Activated naive CD4-positive, alpha-beta T cell treated with anti-CD3 and anti-CD28 coated beads for 36 hours (primary cell): ENCODE measurements at places on chromosomes 2 and 18.

GRCh38 chr2:38178119-38178518 lies 102.2 kb upstream of the CYP1B1 start:
- DNase-seq: no peak

DNA sequence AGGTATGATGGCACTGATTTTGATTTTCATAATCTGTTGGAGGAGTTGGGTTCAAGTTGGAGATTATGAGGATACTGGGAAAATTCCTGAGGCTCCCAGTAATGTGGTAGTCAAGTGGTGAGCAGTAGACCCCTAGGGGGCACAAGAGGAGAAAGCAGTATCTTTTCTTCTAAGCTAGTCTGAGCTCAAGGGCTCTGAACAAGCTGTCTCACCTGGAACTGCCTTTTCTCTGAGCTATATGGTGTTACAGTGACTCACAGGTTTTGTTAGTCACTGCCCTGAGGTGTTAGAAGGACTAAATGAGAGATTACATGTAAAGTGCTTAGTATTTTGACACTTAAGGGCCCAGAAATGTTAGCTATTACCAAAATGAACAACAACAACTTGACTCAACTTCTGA lies 42.2 kb downstream of the CD302 start:
- peak; percentile 54 for DNase-seq

DNA sequence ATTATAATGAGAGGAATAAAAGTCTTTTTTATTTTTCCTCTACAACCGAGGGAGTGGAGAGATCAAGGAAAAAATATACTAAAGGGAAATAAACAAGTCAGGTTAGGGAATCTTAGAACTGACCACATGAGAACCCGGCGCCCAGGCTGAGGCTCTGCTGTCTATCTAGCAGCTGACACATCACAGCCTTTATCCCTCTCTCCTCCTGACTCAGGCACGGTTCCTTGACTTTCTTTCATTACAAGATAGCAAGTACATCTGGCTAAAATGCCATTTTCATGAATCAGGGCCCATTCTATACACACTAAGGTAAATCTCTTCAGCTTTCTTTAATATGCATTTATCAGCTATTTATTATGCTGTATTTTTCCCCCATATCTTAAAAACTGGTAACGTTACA lies 296.0 kb downstream of the TMX3 start:
- no peak for DNase-seq

- no peak for DNase-seq
Measured at GRCh38 chr2:109195193-109196045, 66.4 kb downstream of the SH3RF3 start.

DNA sequence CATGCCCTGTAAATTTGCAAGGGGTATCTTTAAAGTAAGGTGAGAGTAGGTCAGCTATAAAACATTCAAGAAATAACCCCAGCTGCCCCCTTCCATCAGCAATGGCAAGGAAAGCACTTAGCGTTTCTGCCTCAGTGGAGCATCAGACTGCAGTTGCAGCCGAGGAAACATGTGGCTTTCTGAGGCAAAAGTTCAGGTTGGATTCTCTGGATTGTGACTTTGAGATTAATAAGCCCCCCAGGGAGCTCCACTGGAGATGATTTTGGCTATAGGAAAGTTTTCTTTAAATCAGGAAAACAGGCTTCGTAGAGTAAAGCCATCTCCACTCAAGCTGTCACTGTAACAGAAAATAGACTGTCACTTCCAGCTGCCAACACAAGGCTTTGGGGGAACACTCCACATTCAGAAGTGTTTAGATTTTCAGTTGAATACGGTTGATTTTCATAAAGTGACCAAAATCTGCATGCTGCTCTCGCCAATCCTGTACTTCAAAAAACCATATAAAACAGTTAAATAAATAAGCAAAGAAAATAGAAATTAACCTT lies 15.3 kb upstream of the RIT2 start:
- no peak for DNase-seq

GRCh38 chr2:31979018-31979417 lies 31.8 kb downstream of the MEMO1 start:
- DNase-seq: no peak

GRCh38 chr2:236972491-236973342 lies 113.0 kb upstream of the COPS8 start:
- DNase-seq: no peak

DNA sequence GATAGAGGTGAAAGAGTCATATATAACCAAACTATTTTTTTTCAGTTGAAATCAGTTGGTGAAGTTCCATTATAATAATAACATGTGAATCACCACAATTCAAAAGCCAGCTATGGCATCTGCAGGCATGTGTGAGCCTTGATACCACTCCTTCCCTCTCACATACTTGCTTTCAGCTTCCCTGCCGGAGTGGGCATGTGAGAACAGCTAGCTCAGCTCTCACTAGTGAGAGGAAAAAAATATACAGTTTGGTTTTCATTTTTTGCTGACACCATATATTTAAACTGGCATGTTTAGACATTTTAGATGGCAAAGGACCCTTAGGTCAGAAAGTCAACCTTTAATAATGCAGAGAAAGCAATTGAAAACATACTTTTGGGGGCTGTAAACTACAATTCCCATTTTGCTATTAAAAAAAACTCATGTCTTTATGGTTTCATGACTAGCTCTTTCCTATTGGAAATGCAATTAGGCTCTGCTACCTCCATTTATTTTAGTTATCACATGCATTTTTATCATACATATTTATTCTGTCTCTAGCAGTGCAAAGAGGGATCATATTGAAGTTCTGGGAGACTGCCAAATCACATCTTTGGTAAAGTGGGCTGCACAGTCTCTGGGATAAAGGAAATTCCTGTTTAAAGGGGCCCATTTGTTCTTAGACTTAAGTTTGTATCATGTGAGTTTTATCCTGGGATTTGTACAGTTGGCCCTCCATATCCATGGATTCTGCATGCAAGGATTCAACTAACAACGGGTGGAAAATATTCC lies 33.2 kb upstream of the SLC40A1 start:
- no peak for DNase-seq

- DNase-seq: peak; percentile 38
Measured at GRCh38 chr2:148209603-148210002, 188.7 kb downstream of the MBD5 start.

DNA sequence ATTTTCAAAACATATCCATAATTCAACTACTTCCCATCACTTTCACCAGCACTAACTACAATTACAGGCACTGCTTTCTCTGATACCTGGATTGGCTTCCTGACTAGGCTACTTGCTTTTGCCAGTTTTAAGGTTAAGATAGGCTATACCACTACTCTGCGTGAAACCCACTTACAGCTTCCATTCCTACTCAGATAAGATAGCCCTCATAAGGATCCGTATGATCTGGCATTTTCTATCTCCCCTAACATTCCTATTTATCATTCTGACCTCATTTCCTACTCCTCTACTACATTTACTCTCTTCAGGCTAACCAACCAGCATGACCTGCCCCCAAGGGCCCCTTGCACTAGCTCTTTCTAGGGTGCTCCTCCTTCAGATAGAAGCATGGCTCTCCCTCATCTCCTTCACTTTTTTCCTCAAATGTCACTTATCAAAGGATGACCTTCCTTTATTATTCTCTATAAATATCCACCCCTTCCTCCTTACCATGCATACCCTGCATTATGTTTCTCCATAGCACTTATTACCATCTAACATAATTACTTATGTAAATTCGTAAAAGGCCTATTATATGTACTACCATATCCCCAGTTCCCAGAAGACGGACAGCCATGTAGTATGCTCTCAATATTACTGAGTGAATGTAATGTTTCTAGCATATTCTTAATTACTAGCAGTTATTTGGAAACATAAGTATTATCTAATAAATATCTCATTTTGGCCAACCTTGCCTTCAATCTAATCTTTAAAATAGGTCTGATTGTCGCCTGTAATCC lies 4.4 kb downstream of the TIA1 start:
- no peak for DNase-seq

- DNase-seq: no peak
Measured at GRCh38 chr18:48979944-48980890, 29.5 kb upstream of the SMAD7 start.

GRCh38 chr2:226410247-226410835 lies 389.3 kb downstream of the IRS1 start:
- DNase-seq: no peak

GRCh38 chr2:135773319-135773718 lies 31.7 kb downstream of the UBXN4 start:
- DNase-seq: no peak

DNA sequence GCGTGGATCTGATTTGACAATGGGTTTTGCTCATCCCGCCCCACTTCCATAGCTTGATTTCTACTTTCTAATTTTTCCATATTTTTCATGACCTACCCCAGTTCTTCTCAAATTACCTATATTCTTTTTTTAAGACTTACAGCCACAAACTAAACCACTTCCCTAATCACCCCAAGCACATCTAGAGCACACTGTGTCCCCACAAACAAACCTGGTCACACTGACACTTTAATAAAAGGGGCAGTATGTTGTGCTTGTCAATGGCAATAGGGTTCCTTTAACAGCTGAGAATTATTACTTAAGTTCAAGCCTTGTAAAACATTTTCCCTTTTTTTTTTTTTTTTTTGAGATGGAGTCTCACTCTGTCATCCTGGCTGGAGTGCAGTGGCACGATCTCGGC lies 47.1 kb downstream of the MREG start:
- DNase-seq: no peak

DNA sequence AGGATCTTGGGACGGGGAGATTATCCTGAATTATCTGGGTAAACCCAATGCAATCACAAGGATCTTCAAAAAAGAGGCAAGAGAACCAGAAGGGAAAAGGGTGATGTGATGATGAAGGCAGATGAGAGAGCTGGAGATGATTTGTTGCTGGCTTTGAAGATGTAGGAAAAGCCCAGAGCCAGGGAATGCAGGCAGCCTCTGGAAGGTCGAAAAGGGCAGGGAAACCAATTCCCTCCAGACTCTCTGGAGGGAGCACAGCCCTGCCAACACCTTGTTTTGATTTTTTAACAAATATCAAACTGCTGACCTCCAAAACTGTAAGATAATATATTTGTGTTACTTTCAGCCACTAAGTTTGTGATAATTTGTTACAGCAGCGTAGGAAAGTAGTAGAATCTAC lies 48.9 kb upstream of the IL1R2 start:
- DNase-seq: no peak

DNA sequence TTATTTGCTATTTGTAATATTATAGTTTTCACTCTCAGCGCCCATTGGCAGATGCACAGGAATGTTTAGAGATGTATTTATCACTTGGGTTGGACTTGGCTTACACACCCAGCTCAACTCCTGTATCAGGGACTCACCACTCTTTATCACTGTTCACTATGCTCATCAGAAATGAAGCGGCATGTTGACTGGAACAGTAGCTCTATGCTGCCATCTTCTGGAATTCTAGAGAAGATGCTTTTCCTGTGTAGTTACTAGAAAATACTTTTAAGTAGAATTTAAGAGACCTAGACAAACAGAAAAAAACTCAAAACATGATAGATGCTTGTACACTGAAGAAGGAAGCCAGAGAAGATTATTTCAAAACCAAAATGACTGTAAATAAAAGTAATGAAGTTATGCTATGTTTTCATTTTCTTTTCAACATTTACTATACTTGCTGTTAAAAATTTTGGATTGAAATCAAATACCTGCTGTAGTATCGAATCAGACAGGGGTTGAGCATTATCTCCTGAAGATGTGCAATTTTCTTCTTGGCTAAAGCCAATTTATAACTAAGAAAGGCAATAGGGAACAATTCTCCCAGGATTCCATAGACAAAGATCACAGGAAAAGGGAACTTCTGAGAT lies 47.4 kb upstream of the NXPH2 start:
- DNase-seq: peak; percentile 30

DNA sequence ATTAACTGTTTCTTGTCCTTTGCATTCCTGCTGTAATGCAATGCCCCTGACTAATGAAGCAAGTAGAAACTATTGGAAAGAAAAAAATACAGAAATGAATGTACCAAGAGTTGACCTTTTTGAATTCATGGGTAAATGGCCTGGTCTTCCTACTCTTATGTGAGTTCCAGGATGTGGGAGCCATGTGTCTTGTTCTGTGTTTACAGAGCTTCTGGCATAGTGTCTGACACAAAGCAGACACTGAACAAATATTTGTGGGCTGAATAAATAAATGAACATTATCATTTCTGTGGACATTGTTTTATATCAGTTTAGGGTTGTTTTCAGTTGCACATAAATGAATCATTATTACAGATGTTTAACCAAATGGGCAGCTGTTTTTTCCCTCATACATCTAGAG lies 155.5 kb downstream of the CD8B2 start:
- no peak for DNase-seq

GRCh38 chr2:6111781-6112261 lies 419.6 kb downstream of the SOX11 start:
- DNase-seq: no peak

GRCh38 chr18:48803951-48804855 lies 146.6 kb downstream of the SMAD7 start:
- DNase-seq: no peak

GRCh38 chr2:59171019-59171418 lies 929.9 kb upstream of the FANCL start:
- no peak for DNase-seq

DNA sequence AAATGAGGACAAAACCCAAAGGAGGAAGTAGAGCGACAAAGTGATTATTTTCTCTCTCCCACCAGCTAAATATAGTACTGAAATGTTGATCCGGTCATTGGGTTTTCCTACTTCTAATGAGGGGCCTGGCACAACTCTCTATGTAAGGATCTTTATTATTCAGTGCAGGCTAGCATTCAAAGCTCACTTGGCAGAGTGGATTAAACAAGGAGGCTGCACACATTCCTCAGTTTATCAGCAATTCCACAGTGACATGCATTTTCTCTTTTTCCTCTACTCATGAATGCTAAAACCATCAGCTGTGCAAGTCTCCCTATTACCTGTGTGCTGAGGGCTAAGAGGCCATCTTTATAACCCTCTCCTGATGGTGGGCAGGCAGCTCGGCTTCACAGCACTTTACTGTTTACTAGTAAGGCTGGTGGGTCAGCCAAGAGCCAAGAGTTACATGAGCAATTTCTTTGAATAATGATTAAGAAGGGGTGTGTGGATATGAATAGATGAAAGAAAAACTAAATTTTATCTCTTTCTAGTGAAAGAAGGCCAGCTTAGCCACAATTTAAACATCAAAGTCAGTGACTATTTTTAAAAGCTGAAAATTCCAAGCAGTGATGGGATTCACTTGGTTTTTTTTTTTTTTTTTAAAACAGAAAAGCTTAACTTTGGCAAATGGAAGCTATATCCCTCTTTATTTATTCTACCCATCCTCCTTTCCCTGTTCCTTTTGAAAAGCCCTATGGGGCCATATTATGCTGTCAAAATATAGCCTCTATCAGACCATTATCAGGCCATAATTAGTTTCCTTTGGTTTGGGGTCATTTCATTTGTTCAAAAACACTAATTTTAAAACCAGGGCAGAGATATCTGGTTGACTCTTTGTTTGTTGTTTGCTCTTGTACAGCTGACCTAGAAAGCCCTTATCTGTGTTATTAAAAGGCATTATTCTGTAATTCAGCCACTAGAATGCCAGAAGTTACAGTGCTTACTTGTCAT lies 111.0 kb downstream of the RBM43 start:
- no peak for DNase-seq

GRCh38 chr2:230877759-230878598 lies 13.2 kb downstream of the ITM2C start:
- DNase-seq: peak; percentile 62
